ENCODE measurements at places on chromosomes 2 and 18. TPM values are rescaled to one million over a fixed set of nuclear protein-coding genes. Genes with fewer than 3 reads are reported as not detected.

GRCh38 chr18:41128126-41128525, 826.9 kb upstream of the PIK3C3 start:
- no peak for DNase-seq

DNA sequence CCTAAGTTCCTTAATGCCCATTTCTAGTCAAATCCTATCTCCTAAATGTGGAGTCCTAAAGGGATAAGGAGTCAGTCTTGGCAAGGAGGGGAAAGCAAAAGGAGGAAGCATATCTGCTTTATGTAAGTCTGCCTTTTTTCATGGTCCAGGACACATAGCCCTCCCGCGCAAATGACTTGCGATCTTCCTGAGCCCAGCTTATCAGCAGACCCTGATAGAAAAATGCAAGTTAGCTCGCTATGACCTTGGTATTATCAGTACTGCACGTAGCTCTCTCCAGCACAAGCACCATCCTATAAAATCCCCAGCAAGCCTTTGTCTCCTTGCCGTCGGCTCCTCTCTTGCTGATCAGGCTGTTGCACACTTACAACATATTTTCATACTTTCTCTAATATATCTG, 281.4 kb upstream of the KCNH7 start:
- peak; percentile 2 for DNase-seq

The POTEE gene
- total RNA-seq = not detected

The SERTAD2 gene
- 8.1 TPM for total RNA-seq

The CPLX4 gene
- not detected for total RNA-seq

DNA sequence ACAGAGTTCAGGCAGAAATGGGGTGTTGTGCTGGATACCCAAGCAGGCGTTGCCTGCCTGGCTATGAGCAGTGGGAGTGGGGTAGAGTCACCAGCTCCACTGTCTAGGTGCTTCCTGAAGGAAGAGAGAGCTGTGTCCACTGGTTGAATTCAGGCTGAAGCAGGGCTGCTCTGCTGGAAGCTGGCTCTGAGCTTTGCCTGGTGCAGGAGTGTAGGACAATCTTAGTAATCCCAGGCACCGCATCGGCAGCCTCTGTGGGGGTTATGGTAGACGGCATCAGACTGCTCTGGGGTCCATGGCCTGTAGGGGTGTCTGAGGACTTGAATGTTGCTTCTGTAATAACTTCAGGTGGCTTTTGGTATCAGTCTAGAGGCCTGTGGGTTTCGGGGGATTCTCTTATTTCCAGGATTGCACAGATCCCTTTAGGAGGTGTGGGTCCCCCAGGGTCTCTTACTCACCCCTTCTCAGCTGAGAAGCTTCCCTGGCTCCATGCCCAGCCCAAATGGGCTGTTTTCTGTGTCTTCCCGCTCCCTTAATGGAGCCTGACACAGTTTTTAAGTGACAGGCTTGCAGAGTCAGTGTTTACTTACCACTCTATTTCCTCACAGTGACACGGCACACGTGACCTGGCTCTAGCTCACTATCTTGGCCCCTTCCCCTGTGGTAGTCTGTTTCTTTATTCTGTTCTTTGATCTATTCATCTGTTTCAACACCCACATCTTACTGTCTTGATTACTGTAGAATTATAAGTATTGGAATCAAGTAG, 644.3 kb downstream of the CBLN2 start:
- DNase-seq = no peak

GRCh38 chr2:235229236-235229635, 264.6 kb upstream of the AGAP1 start:
- no peak for DNase-seq

The ELOA2 gene
- not detected for total RNA-seq

DNA sequence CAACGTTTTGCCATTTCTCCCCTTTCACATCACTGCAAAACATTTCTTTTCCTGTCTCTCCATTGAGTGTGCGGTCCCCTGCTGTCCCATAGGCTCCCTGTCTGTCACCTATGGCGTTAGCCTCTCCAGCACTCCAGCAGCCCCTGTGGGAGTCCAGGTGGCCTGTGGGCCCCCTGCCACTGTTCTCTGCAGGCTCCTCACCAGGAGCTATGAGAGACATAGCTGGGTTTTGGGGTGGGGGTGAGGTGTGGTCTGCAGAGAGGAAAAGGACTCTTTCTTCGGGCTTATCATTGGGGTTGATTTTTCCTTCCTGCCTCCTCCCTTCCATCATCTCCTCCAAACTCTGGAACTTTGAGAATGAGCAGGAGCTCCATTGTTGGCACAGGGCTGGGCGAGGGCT, 36.1 kb upstream of the IGFBP5 start:
- DNase-seq = no peak

DNA sequence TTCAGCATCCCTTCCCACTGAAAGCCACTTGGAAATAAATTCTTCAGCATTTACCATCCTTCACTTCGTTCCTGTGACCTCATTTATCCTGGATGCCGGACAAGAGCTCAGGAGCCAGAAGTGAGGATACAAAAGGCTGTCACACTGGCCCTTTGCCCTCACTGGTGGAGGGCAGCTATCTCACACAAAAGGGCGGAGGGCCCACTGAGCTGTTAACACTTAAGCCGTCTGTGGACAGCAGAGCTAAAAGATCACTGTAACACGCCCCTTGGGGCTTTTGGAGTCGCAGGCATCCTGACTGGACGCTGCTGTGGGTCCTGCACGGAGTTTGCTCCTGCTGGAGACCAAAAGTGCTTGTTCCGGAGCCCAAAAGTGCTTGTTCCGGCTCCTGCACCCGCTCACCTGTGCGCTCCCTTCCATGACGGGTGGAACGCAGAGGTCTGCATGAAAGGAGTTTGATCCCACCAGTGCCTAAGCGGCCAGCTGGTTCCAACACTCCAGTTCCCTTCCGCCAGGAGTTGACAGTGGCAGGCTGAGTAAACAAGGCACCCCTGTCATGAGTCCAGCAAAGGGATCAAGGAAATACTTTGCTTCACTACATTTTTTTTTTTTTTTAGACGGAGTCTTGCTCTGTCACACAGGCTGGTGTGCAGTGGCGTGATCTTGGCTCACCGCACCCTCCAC, 572.0 kb upstream of the LINC00305 start:
- no peak for DNase-seq

The C2orf81 gene
- total RNA-seq = 0.98 TPM

- no peak for DNase-seq
These were observed 528.2 kb upstream of the FANCL start for GRCh38 chr2:58769111-58769863.

GRCh38 chr18:9103376-9103873, 926 bp downstream of the NDUFV2 start:
- DNase-seq = no peak

- no peak for DNase-seq
These were observed 75.6 kb downstream of the MBP start for GRCh38 chr18:77057006-77057395.

The NBAS gene
- 38.7 TPM for total RNA-seq

- DNase-seq = no peak
These were observed 769 bp downstream of the ALMS1 start for GRCh38 chr2:73386342-73386868.

DNA sequence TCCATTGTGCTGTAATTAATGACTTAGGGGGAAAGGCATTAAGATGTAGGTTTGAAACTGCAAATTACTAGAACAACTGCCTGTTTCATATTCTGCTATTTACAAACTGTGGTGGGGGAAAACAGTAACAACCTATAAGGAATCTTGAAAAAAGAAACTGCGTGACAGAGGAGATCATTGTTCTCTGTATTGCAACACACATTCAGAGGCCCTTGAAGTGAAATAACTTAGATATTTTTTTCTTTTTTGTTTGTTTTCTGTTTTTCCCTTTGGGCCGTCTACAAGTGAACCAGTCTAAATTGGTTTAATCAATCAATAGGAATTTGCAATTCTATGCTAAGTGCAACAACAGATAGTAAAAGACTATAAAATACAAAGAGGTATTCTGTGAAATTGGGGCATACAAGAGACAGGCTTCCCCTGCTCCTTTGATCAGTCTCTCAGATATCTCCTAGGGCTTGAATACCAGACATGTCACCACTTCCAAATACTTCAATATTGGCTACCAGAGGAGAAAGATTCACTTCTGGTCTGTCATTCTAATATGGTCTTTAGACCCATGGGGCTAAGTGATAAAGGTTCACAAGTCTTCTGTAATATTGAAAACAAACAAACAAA, 2055.1 kb upstream of the CELF4 start:
- DNase-seq = no peak

GRCh38 chr2:118088051-118089024, at the start of gene INSIG2:
Gene INSIG2 (plus strand): TSS chr2:118088471. CDS start chr2:118096557, 8,086 bp downstream.
- DNase-seq = peak; percentile 97

GRCh38 chr2:100126201-100126600, 16.2 kb downstream of the AFF3 start:
- no peak for DNase-seq

The CHRNA1 gene
- total RNA-seq = not detected

- DNase-seq = no peak
These were observed 264.3 kb downstream of the PTGR3 start for GRCh38 chr18:74944676-74945075.

GRCh38 chr2:191965733-191966132, 118.8 kb upstream of the CAVIN2 start:
- DNase-seq = no peak

DNA sequence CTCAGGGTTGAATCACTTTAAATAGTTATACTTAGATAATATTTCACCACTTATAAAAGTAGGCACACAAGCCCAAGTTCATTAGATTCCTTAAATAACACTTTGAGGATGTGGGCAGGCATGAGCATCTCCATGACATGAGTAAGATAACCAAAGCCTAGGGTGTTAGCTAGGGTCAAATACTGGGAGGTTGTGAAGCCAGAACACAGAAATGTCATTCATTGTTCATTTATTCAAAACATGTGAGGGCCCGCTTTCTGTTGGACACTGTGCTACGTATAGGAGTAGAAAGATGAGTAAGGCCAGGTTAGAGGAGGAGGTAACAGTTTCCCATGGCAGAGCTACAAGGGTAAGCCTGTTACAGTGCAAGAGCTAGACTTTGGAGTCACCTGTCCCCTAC, 93.5 kb upstream of the NEDD4L start:
- DNase-seq = no peak

- DNase-seq = no peak
These were observed 14.6 kb downstream of the FBXO11 start for GRCh38 chr2:47891369-47892337.

DNA sequence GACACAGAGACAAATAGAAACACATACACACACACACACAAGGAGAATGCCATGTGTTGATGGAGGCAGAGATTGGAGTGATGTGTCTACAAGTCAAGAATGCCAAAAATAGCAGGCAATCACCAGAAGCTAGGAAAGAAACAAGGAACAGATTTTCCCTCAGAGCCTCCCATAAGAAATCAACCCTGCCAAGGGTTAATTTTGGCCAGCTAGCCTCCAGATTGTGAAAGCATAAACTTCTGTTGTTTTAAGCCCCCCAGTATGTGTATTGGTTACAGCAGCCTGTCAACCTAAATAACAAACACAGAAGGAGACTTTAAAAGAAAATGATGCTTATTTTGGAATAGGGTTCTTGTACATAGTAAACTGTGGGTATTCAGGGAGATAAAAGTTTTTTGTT, 5.6 kb upstream of the STK39 start:
- DNase-seq = no peak

- no peak for DNase-seq
These were observed 1528.2 kb upstream of the ZEB2 start for GRCh38 chr2:146048141-146048540.

The HOXD9 gene
- total RNA-seq = 12.5 TPM

- peak; percentile 65 for DNase-seq
These were observed 27.5 kb upstream of the FAM237A start for GRCh38 chr2:206614811-206615210.

GRCh38 chr2:1941556-1941955, 197.2 kb upstream of the PXDN start:
- no peak for DNase-seq

The IL36B gene
- total RNA-seq = not detected

- DNase-seq = no peak
These were observed 55.1 kb upstream of the IL1RL1 start for GRCh38 chr2:102256276-102256675.

- DNase-seq = no peak
These were observed 357.7 kb downstream of the NYAP2 start for GRCh38 chr2:225757248-225757647.

The COL4A3 gene
- 12.7 TPM for total RNA-seq

GRCh38 chr18:59646963-59647307, 50.3 kb downstream of the CCBE1 start:
- DNase-seq = no peak

The IL36G gene
- total RNA-seq = not detected

DNA sequence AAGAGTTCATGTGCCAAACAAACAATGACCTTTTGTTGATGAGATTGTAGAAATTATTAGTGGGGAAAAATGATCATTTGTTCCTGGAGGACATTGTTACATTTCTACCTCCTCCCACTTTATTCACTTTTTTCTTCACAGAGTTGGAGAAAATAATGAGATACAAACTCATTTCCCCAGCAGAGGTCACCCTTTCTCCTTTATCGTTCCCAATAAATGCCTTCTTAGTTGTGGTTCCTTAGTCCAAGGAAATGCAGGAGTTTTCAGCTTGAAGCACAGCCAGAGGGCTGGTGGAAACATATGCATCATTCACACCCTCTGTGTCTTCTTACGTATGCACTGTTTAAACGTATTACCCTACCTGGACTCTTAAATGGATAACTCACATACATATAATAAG, 108.8 kb downstream of the SLC4A3 start:
- DNase-seq = peak; percentile 37

The MROH2A gene
- total RNA-seq = not detected

The TRIM43 gene
- not detected for total RNA-seq
